Stimulated activated CD4-positive, alpha-beta T cell treated with anti-CD3 and anti-CD28 coated beads, Interleukin-1b, Interleukin-23, amount 100 ng/mL, for 1 hour (primary cell): ENCODE measurements at places on chromosomes 2 and 18.
A peak's percentile ranks its signal among the peaks of the same experiment; 100 is the strongest.

DNA sequence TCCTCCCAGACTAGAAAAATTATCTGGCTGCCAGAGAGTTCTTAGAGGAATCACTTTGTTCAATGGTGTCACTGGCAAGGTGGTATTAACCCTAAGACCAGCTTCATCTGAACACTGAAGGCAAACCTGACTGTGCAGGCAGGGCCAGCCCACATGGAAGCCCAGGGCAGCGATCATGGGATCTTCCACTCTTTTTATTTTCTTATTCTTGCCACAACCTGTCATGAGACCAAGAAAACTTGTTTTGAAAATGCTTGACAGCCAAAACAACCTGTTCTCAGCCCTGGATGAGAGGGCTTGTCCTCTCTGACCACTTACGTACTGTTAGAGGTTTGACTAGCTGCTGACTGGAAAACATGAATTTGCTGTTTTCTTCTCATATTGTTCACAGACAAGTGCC lies 75.3 kb upstream of the FOSL2 start:
- no peak for DNase-seq

DNA sequence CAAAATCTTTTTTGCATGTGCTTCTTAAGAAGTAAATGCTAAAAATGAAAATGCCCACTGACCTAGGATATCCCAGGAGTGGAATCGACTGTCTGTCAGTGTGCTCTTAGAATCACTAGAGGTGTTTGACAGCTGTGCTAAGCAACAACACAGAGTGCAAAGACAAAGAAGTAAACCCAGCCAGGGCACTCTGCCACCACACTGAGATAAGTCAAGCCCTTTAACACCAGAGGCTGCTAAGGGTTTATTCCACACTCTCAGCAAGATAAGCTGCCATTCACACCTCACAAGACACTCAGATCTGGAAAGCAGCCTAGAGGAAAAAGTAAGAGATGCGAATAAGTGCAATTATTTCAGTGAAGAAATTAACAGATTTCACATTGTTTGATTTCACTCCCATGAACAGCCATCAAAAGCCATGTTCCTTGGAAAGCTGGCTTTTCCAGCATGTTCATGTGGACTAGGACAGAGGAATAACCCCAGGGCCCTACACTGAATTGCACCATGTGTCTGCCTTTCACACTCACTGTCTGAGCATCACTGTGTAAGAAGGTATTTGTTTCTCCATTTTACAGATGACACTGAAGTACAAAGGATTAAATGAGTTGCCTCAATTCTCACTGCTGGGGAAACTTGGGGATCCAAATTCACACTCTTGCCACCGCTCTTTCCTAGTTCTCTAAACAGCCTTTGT lies 6.0 kb upstream of the BMP10 start:
- DNase-seq, result no peak

DNA sequence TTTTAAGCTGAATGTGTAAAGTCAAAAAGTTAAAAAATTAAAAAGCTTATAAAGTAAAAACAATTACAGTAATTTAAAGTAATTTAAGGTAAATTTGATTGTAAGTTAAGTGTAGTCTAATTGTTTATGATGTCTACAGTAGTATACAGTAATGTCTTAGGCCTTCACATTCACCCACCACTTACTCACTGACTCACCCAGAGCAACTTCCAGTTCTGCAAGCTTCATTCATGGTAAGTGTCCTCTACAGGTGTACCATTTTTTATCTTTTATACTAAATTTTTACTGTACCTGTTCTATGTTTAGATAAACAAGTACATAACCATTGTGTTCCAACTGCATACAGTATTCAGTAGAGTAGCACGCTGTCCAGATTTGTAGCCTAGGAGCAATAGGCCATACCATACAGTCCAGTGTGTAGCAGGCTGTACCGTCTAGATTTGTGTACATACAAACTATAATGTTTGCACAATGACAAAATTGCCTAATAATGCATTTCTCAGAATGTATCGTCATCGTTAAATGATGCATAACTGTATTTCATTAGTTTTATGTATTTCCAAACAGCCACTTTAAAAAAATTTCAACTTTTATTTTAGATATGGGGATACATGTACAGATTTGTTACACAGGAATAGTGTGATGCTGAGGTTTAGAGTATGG lies 319.3 kb downstream of the DYSF start:
- no peak for DNase-seq

GRCh38 chr18:10689236-10690034 lies 163.6 kb downstream of the NAPG start:
- DNase-seq, result no peak

- DNase-seq, result no peak
These were observed 90.0 kb upstream of the TAF1B start for GRCh38 chr2:9753276-9753600.

DNA sequence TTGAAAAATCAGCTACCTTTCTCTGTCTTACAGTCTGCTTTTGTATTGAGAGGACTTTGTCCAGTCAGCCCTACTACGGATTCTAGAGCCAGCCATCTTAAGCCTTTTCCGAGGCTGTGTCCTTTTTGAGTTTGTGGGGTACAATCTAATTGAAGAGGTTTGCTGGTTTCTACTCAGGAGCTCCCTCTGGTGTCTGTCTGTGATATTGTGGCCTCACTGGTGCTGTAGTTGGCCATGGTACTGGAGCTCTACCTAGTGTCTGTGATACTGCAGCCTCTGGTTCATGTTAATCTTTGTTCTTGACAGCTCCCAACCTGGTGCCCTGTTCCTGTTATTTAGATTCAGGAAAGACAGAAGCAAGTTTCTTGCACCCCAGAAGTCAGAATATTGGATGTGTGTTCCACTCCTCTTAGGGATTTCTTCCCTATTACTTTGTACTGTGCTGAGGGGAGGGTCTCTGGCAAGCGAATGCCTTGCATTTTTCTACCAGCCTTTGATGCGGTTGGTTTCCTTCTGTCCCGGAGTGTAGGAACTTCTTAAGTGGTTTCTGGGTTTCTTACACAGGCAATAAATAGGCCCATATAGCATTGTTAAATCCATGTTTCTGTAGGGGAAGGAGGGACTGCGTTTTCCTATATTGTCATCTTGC lies 78.5 kb downstream of the ACSL3 start:
- peak; percentile 19 for DNase-seq

DNA sequence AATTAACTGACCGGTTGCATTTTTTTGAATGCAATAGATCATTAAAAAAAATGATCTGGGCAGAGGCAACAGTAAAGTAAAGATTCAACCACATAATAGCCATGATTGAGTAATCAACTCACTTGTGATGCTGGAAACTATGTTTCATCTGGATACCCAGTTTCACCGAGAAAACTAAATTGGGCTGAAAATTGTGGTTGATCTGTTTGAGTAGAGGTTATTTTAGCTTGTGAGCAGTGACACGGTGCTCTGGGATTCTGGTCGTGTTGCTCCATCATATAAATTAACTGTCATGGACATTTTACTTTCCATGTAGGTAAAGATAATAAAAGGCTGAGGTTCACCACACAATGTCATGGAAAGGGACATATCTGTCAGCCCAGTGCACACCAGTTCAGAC lies 58.7 kb downstream of the CD226 start:
- no peak for DNase-seq

GRCh38 chr2:1371082-1371481 lies 42.2 kb upstream of the TPO start:
- DNase-seq, result no peak

- no peak for DNase-seq
These were observed 4.2 kb downstream of the ERMN start for GRCh38 chr2:157321466-157321865.
